Activated CD8-positive, alpha-beta T cell treated with anti-CD3 and anti-CD28 coated beads, Interleukin-2, amount 10 ng/mL, durations not matched to agents 7 days and 5 days (primary cell): ENCODE measurements at places on chromosomes 16 and 17. TPM values are rescaled to one million over a fixed set of nuclear protein-coding genes. Genes with fewer than 3 reads are reported as not detected.
A peak's percentile ranks its signal among the peaks of the same experiment; 100 is the strongest.

- no peak overlapping the region for H3K4me3 ChIP-seq
- no peaks in the 10 kb centered on the region for H3K27me3 ChIP-seq
- DNase-seq, result no peak
Measured at GRCh38 chr17:82243648-82244412, 15.0 kb downstream of the SLC16A3 start.

DNA sequence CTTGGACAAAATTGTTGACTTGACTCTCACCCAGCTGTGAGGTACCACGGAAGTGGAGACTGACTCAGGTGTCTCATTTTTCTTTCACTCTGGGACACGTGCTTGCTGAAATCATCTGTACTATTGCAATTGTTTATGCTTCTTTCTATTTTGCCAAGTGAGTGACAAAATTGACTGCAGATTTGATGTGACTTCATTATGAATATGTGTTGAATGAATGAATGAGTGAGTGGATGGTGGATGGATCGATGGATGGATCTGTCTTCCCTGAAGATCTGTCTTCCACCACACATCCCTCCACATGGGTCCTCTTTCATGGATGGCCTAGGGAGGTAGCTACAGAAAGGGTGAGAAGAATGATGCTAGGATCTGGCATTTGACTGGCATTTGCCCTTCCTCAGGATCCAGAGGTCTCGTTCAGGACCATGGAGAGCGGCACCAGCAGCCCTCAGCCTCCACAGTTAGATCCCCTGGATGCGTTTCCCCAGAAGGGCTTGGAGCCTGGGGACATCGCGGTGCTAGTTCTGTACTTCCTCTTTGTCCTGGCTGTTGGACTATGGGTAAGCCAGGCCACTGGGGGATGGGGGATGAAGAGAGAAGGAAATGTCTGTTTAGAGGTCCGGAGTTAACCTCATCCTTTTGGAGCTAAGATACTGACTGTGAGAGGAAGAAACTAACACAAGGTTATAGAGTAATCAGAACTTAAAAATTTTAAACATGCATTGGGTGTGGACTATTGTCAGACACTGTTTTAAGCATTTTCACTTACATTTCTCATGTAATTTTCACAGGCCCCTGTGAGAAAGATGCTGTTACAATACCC, 12.7 kb downstream of the SLC5A11 start:
- H3K36me3 ChIP-seq, result no peaks in the 10 kb centered on the region
- H3K27ac ChIP-seq, result no peak overlapping the region
- H3K4me1 ChIP-seq, result no peaks in the 10 kb centered on the region

GRCh38 chr16:82033006-82033405, 2.0 kb upstream of the HSD17B2 start:
- no peaks in the 10 kb centered on the region for H3K36me3 ChIP-seq
- peaks cover 22% of the 10 kb centered on the region for H3K27me3 ChIP-seq
- H3K4me3 ChIP-seq, result no peak overlapping the region

GRCh38 chr16:87706278-87707000, 59.3 kb downstream of the KLHDC4 start:
- no peaks in the 10 kb centered on the region for H3K27me3 ChIP-seq
- no peak for DNase-seq
- H3K27ac ChIP-seq, result no peak overlapping the region
- no peak overlapping the region for H3K4me3 ChIP-seq
- peaks cover 43% of the 10 kb centered on the region for H3K36me3 ChIP-seq
- peaks cover 30% of the 10 kb centered on the region for H3K4me1 ChIP-seq

DNA sequence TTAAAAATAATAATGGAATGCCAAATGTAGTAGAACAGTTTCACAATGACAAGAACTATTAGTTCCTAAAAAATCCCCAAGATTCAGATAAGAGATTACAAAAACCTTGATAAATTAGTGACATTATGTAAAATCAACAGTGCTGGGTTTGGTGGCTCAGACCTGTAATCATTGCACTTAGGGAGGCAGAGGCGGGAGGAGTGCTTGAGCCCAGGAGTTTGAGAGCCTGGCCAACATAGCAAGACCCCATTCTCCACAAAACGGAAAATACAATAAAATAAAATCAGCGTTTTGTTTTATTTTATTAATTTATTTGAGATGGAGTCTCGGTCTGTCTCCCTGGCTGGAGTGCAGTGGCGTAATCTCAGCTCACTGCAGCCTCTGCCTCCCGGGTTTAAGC, 4.1 kb downstream of the CARD14 start:
- H3K27me3 ChIP-seq, result no peaks in the 10 kb centered on the region
- DNase-seq, result no peak
- H3K4me3 ChIP-seq, result no peak overlapping the region
- H3K27ac ChIP-seq, result no peak overlapping the region
- no peaks in the 10 kb centered on the region for H3K4me1 ChIP-seq
- no peaks in the 10 kb centered on the region for H3K36me3 ChIP-seq

GRCh38 chr17:74369221-74369620, 1.9 kb downstream of the GPR142 start:
- peaks cover 7% of the 10 kb centered on the region for H3K27me3 ChIP-seq
- H3K4me1 ChIP-seq, result peaks cover 15% of the 10 kb centered on the region
- H3K27ac ChIP-seq, result no peak overlapping the region
- DNase-seq, result peak; percentile 73
- H3K36me3 ChIP-seq, result no peaks in the 10 kb centered on the region

DNA sequence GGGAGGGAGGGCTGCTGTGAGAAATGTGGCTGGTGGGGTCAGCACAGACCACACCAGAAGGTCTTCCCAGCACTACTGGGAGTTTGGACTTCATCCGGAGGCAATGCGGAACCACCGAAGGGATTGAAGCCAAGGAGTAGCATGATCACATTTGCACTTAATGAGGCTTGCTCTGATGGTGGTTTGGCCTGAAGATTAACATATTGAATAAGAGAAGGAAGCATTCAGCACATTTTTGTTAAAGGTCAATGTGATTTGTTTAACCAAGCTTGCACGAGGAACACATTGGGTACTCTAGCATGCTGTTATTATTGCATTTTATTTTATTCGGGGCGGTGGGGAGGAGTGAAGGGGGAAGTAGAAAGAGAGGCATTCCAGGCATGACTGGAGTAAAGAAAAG, 378.6 kb downstream of the UTP18 start:
- H3K36me3 ChIP-seq, result no peaks in the 10 kb centered on the region
- DNase-seq, result no peak
- H3K27ac ChIP-seq, result no peak overlapping the region
- no peak overlapping the region for H3K4me3 ChIP-seq
- H3K27me3 ChIP-seq, result peaks cover 8% of the 10 kb centered on the region
- no peaks in the 10 kb centered on the region for H3K4me1 ChIP-seq

- no peaks in the 10 kb centered on the region for H3K4me1 ChIP-seq
- H3K27ac ChIP-seq, result no peak overlapping the region
- no peak for DNase-seq
- H3K36me3 ChIP-seq, result peaks cover 33% of the 10 kb centered on the region
- no peaks in the 10 kb centered on the region for H3K27me3 ChIP-seq
- H3K4me3 ChIP-seq, result no peak overlapping the region
Measured at GRCh38 chr16:81657781-81658180, 121.3 kb upstream of the PLCG2 start.

DNA sequence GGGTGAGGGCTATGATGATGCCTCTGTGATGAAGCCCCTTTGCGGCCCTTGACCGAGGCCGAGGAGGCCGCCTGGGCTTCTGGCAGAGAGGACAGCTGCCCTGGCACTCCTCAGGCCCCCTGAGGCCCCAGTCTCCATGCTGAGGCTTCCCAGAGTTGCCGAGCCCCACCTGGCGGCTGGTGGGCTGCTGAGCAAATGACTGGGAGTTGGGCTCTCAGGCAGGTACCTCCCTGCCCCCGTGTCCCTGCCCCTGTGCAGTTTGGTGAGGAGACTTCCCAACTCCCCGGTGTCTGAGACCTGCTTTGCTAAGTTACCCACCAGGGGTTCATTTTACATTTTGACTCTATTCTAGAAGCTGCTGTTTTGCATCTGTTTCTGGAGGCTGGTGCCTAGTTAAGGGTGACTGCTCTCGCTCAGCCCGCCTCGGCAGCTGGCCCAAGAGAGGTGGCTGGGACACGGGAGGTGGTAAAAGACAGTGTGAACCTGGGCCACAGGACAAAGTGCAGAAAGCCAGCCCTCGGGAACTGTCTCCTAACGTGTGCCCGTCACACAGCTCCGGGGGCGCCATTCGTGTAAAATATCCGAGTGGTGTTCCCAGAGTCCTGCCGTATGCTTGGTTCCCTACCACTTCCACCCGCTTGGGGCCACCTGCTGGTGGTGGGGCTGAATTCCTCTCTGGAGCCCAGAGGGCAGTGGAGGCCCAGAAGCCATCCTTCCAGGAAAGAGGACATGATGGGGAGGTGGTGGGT, 134.5 kb downstream of the RAB11FIP4 start:
- H3K4me1 ChIP-seq, result no peaks in the 10 kb centered on the region
- H3K27me3 ChIP-seq, result no peaks in the 10 kb centered on the region
- H3K36me3 ChIP-seq, result peaks cover 36% of the 10 kb centered on the region
- no peak overlapping the region for H3K4me3 ChIP-seq
- no peak overlapping the region for H3K27ac ChIP-seq

DNA sequence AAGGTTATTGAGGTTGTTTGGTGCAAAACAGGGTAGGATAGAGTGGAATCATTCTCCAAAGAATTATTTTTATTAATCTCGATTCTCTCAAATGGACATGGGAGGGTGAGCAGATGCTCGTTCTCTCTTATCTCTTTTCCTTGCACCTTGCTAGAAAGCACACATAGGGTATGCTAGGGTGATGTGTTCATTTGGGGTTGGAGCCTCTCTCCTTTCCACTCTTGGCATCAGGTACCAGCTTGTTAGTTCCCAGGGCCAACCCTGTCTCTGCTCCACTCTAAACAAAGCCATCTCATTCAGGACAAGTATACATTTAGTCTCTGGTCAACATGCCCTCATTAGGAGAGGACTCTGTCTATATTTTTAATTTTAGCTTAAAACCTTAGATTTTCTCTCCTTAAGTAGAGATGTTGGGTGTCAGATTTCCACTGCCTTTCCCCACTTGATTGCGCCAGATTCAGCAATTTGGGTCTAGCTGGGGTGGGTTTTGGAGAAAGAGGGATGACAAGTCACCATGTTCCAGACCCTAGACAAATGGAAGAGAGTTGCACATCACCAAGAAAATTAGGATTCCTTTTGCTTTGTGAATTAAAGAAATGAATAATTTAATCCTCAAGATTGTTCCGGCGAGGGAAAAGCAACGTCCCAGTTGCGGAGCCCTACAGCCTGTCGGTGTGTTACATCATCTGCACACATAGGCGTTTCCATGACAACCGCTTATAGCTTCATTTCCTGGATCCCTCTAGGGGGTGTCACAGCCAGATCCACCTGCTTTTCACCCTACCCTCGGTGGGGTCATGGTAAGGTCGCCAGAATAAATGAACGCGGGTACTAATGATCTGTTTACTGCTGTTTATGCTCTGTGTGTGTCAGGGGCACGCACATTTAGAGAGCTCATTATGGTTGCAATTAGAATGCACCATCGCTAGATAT, 41.6 kb downstream of the SNX11 start:
- no peak overlapping the region for H3K27ac ChIP-seq
- H3K27me3 ChIP-seq, result no peaks in the 10 kb centered on the region
- no peak overlapping the region for H3K4me3 ChIP-seq
- peaks cover 22% of the 10 kb centered on the region for H3K36me3 ChIP-seq
- H3K4me1 ChIP-seq, result peaks cover 2% of the 10 kb centered on the region

- no peak overlapping the region for H3K27ac ChIP-seq
- no peak overlapping the region for H3K4me3 ChIP-seq
- peaks cover 6% of the 10 kb centered on the region for H3K27me3 ChIP-seq
- H3K4me1 ChIP-seq, result peaks cover 7% of the 10 kb centered on the region
- DNase-seq, result no peak
Measured at GRCh38 chr16:756428-756827, 4.1 kb upstream of the MSLN start.

GRCh38 chr16:50802000-50802399, 60.1 kb downstream of the CYLD start:
- H3K4me3 ChIP-seq, result no peak overlapping the region
- H3K27ac ChIP-seq, result no peak overlapping the region
- DNase-seq, result no peak

GRCh38 chr17:75764417-75764710, 628 bp downstream of the GALK1 start:
- peaks cover 6% of the 10 kb centered on the region for H3K27me3 ChIP-seq
- H3K27ac ChIP-seq, result peak overlapping the region; percentile 63
- no peak for DNase-seq
- H3K4me3 ChIP-seq, result peak overlapping the region; percentile 79
- H3K4me1 ChIP-seq, result peaks cover 15% of the 10 kb centered on the region

DNA sequence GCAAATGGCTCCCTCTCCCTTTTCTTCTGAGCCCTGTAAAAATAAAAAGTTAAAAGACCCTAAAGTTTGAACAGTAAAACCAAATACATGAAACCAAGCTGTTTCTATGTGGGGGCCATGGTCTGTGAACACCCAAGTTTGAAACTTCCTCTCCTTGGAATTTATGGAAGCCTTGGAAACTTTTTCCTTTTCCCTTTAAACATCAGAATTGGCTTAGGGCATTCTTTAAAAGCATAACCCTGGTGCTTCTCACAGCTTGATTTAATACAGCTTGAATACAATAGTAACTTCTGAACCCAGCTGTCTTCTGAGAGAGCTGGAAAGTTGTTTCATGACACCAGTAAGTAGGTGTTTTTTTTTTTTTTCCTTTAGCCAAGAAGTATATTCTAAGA, 26.5 kb downstream of the NKD1 start:
- peaks cover under 1% of the 10 kb centered on the region for H3K27me3 ChIP-seq
- no peaks in the 10 kb centered on the region for H3K4me1 ChIP-seq
- H3K4me3 ChIP-seq, result no peak overlapping the region
- DNase-seq, result no peak

GRCh38 chr17:28131599-28131998, 89.1 kb downstream of the NLK start:
- H3K27ac ChIP-seq, result no peak overlapping the region
- H3K4me3 ChIP-seq, result no peak overlapping the region
- peaks cover 15% of the 10 kb centered on the region for H3K36me3 ChIP-seq

DNA sequence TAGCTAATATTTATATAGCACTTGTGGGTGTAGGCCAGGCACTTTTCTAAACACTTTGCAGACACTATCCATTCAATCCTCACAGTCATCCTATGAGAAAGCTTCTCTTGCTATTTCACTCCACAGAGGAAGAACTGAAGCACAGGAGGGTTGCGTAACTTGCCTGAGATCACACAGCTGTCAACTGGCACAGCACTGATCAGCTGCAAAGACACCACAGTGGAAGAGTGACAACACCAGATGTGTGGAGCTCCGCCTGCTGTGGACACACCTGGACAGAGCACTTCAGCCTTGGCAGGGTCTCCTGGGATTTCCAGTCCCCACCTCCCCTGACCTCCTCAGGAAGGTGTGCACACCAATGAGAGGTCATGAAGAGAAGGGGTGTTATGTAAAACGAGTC, 13.3 kb upstream of the CNEP1R1 start:
- H3K27me3 ChIP-seq, result peaks cover 2% of the 10 kb centered on the region
- H3K36me3 ChIP-seq, result no peaks in the 10 kb centered on the region
- H3K4me1 ChIP-seq, result no peaks in the 10 kb centered on the region
- H3K4me3 ChIP-seq, result no peak overlapping the region
- DNase-seq, result no peak

KRT9 gene
- not detected for total RNA-seq

CES5A gene
- not detected for total RNA-seq

KIAA0513 gene
- 9.1 TPM for total RNA-seq

PIPOX gene
- total RNA-seq, result 0.53 TPM

ALOX15B gene
- total RNA-seq, result not detected
